ENCODE measurements at places on chromosomes 4 and X.

DNA sequence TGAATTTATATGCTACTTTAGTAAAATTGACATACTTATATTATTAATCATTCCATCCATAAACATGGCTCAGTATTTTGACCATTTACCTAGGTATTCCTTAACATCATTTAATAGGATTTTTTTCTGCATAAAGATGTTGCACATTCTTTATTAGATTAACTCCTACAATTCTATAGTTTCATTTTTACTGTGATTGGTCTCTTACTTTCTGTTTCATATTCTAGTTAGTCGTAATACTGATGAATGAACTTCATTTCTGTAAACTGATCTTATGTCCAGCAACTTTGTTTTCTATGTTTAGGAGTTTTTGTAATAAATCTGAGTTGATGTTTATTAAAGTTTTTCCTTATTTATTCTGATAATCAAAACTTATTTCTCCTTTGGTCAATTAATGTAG, 278.2 kb upstream of the CXXC4 start:
- DNase-seq = no peak

DNA sequence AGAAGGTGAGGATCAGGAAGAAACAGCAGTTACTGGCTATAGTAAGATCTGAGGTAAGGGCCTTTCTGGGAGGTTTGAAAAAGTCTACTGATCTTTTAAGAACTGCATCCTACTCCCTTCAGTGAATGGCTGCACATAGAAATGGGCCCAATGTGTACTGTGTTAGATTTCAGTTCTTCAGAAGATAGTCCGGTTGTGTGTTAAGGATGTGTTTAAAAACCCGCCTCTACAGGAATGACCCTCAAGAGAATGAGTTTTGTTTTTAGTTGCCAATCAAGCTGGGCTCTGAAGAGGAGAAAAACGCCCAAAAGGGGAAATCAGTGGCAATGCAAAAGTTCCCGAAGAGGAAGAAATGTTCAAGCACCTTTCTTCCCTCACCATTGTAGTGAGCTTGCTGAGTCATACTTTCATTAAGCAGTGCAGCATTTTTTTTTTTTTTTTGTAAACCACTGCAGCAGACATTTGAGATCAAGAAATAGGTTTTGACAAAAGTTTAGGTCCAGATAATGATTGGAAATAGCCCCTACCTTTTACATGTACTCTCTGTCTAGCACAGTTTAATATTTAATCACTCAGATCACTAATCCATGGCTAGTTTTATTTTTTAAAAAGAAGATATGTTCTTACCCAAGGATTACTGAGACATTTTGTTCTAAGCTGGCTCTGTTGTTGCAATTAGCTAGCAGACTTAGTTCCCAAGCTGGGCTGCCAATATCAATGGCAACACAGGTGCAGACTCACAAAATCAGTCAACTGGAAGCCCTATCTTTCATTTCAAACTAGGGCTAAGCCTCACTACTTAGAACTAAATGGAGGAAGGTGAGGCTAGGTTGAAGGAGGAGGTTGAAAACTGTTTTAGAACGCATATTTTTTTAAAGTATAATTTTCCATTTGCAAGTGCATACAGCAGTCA, 7.0 kb upstream of the TRPC5OS start:
- no peak for DNase-seq

GRCh38 chrX:38987198-38987651, 186.0 kb downstream of the MID1IP1 start:
- no peak for DNase-seq

DNA sequence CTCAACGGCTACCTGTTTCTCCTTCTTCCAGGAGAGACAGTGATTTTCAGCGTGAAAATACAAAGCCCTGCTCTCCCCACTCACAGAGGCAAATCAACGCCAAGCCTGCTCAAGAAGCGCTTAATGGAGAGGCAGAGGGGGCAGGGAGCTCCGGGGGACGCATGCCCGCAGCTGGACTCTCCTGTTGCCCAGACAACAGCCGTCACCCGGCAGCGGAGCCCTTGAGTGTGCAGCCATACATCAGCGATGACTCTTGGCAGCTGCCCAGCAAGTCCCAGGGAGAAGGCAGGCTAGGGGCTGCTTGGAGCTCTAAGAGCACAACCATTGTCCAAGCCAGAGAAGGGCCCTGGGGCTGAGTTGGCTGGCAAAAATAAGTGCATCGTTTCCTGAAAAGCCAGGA, 71.0 kb upstream of the AFAP1 start:
- no peak for DNase-seq

- DNase-seq = no peak
Observed at GRCh38 chr4:139469216-139469615, 15.3 kb downstream of the RAB33B start.

GRCh38 chr4:2574863-2575262, 38.4 kb downstream of the FAM193A start:
- no peak for DNase-seq

DNA sequence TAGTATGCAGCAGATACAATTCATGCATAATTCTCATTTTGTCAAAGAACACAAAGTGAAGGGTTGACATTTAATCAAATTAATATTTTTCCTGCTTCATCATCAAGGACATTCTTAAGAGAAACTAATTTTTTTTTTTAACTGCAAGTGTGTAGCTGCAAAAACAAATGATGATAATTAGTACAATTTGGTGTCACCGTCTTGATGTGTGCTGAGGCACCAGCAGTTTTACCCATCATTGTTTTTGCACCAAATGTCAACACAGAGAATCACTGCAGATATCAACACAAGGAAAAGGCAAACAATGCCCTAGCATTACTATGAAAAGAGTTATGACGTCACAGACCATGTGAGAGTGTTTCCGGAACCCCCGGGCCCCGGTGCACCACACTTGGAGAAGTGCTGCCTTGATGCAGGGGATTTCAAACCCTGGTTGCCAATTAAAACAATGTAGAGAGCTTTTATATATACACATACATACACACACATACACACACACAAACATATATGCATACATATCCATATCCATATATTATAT, 55.9 kb downstream of the AGA start:
- no peak for DNase-seq

- DNase-seq = no peak
Observed at GRCh38 chr4:156303708-156304107, 350.0 kb upstream of the CTSO start.

- DNase-seq = no peak
Observed at GRCh38 chrX:16587836-16588235, 62.1 kb upstream of the S100G start.

DNA sequence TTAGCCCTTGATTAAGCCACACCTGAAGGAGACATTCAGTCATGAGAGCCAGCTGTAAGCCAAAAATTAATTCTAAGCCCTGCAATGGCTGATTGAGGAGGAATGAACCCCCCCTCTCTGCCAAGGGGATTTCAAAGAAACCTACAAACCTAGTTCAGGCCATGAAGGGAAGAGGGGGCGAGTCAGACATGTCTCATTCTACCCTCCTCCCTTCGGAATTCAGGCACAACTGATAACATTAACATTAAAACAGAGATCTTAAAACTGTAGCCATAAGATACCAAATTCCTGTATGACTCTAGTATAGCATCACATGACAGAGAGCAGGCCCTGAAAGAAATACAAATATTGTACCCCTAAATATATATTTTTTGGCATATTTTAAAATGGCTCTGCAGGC, 40.4 kb upstream of the AFAP1 start:
- DNase-seq = no peak

DNA sequence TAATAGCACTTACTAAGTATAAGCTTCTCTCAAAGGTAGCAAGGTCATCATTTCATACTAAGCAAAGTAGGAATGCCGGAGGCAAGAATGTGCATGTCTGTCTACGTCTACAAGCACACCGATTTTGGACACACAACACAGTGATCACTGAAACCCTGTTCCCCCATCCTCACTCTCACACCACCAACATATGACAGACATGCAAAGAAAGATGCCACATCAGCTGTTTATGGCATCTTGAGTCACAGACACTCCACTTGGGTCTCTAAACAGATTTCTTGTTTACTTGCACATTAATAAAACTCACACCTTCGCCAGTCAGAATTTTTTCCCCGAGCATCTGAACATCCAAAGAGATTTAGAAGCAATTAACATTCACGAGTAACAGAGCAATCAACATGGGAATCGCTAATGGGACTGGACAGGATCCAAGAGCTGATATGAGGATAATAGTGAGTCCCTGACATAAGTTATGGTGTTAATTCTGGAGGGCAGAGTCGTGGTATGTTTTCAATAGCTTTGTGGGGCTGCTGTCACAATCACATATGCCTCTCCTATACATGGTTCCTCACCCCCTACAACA, 324.1 kb downstream of the DHX15 start:
- DNase-seq = no peak

- no peak for DNase-seq
Observed at GRCh38 chr4:70936200-70936787, 34.1 kb downstream of the MOB1B start.

- DNase-seq = no peak
Observed at GRCh38 chrX:44705817-44706551, 137.8 kb upstream of the DUSP21 start.

GRCh38 chrX:84865113-84865512, 138.6 kb upstream of the APOOL start:
- no peak for DNase-seq

GRCh38 chrX:43718081-43718480, 62.0 kb downstream of the MAOA start:
- DNase-seq = no peak

- no peak for DNase-seq
Observed at GRCh38 chr4:79292008-79292407, 33.9 kb downstream of the NAA11 start.

- DNase-seq = no peak
Observed at GRCh38 chrX:100643956-100644860, at the start of gene SRPX2. Gene SRPX2 (plus strand): TSS chrX:100644199. CDS start chrX:100646323, 2,124 bp downstream.

DNA sequence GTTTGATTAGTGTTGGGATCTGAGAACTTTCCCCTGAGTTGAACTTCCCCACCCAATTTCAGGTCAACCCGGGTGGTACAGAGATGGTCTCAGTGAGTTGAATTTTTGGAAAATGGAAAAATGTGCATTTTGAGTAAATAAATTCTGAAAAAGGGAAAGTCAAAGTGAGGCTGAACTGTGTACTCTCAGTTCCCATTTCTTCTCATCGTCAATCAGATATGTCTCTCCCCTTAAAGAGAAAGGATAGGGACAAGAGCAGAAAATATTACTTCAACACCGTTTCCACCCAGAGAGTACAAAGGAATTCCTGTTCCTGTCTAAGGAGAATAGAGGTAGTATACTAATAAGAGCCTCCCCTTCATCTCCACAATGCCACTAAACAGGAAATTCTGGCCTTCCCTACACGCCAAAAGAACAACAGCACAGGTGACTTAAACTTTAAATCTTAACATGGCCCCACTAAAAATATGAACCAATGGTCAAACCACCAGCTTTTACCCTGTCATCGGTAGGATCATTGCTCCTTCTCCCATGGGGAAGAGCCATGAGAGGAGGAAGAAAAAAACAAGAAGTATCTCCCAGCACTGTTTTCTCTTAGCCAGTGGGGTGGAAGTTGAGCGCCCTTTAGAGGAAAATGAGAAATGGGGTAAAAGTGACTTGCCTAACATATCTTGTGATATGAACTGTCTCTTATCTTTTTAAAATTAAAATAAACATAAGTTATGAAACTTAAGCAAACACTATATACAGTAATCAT, 30.3 kb downstream of the BMP3 start:
- no peak for DNase-seq

- DNase-seq = no peak
Observed at GRCh38 chrX:30943984-30944383, 54.9 kb upstream of the TAB3 start.

- no peak for DNase-seq
Observed at GRCh38 chr4:188377816-188378215, 238.6 kb downstream of the TRIML1 start.

DNA sequence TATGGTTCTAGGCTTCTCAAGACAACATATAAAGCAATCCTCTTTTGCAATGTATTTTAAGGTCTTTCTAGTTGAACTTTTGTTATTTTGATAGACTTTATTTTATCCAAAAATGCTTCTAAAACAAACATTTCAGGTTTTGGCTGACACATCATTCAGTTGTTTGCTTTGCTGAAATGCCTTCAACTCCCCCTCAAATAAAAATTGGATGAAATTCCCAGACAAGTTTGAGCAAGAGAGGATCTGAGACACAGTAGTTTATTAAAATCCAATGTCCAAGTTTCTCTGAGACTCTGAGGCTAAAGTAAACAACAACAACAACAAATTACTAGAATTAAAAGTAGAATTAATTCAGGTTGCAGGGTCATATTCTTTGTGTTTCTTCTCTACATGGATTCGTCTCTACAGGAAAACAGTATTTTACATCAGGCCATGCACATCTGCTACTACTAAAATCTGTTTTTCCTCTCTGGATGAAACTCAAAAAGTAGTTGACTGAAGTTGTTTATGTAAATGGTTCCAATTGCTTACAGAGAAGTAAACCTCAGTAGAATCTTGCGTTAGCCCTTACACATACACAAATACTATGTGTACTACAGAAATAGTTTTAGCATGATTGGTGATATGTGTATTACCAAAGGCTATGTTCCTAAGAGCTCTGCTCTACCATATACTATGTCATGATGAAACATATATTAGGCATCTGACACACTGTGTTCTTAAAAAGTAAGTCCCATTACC, 64.9 kb downstream of the PRSS12 start:
- DNase-seq = no peak

DNA sequence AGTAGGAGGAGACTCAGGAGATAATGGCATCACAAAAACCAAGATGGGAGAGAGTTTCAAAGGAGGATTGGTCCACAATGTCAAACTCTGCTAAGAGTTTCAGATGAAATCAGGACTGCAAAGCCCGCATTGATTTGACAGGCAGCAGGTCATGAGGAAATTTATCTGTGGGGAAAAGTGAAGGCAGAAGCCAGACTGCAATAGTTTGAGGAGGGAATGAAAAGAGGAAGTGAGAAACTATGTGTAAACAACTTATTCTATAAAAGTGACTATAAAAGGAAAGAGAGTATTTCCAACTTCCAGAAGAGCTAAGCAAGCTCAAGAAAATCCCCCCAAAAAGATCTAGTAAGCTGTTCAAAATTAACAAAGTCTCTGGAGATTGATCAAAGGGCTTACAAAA, 66.3 kb upstream of the DGKK start:
- no peak for DNase-seq

GRCh38 chr4:169051761-169052593, 41.9 kb upstream of the CBR4 start:
- no peak for DNase-seq

DNA sequence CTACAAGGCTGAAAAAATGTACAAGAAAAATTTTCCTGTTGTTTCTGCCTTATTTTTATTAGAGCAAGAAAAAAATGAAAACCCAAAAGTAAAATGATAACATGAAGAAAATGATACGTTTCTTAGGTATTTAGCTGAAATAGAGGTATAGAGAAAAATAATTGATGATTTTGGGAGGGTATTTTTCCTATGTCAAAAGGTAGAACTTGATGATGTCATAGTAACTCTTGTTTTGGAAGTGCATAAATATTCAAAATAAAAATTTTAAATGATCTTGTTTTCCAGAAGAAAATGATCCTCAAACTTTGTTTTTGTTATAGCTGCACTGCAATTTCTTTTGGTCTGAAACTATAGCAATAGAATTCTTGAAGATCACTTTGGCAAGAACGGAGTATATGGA, 608.8 kb upstream of the BOD1L1 start:
- DNase-seq = no peak

- DNase-seq = no peak
Observed at GRCh38 chr4:79652232-79652631, 244.2 kb upstream of the GK2 start.

Measured in stimulated activated CD8-positive, alpha-beta memory T cell treated with anti-CD3 and anti-CD28 coated beads, Interleukin-15, amount 100 ng/mL, for 24 hours (primary cell).